KG1 (cell line): ENCODE measurements at places on chromosomes 5 and 9.

DNA sequence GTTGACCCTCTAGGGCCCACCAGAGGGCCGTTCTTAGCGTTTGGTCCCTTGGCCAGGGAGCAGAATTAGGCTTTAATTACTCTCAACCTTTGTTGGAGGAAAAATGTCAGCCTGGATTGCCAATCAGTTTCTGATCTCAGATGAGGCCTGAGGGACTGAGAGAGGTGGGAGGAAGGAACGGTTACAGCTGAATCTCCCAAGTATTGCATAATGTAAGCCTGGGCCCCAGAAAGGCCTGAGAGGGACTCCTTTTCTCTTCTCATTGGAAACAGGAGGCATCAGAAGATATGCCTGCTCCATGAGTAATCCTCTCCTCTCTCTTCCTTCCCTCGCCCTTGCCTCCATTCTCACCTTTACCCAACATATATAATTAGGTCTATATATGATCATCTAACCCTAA, 105.7 kb downstream of the INSYN2B start:
- no peak for DNase-seq

- no peak for DNase-seq
Measured at GRCh38 chr5:172860520-172861443, 26.7 kb downstream of the ERGIC1 start.

DNA sequence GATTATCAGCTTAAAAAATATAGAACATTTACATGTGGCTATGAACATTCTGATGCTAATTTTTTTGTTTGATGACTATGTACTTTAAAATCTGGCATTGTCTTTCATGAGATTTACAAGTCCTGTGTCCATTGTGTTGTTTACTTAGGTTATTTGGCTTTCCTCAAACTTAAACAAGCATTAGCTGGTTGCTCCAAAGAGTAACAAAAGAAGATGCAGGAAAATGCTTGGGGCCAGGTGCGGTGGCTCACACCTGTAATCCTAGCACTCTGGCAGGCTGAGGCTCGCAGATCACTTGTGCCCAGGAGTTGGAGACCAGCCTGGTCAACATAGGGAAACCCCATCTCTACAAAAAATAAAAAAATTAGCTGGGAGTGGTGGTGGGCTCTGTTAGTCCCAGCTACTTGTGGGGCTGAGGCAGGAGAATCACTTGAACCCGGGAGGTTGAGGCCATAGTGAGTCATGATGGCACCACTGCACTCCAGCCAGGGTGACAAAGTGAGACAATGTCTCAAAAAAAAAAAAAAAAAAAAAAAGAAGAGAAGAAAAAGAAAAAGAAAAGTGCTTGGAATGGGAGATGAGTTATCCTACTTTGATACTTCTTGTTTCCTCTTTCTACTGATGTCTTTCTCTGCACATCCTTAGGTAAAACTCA, 39.7 kb downstream of the PAM start:
- DNase-seq: no peak

- DNase-seq: no peak
Measured at GRCh38 chr5:150553402-150553801, 45.5 kb downstream of the NDST1 start.

DNA sequence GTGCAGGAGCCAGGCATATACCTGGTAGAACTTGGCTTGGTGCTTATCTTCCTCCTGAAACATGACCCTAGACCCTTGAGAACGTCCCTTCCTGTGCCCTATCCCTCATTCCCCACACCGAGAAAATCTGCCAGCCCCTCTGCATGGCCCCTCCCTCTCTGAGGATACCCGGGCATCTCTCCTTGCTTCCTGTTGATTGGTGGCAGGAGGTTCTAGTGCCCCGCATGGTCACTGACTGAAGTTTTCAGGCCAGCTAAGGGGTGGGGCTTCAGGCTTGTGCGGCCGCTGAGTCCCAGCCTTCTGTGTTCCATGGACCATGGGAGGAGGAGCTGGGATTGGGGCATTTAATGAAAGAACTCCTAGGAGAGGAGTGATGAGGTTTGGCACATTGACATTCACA, 22.8 kb downstream of the IGIP start:
- DNase-seq: no peak

DNA sequence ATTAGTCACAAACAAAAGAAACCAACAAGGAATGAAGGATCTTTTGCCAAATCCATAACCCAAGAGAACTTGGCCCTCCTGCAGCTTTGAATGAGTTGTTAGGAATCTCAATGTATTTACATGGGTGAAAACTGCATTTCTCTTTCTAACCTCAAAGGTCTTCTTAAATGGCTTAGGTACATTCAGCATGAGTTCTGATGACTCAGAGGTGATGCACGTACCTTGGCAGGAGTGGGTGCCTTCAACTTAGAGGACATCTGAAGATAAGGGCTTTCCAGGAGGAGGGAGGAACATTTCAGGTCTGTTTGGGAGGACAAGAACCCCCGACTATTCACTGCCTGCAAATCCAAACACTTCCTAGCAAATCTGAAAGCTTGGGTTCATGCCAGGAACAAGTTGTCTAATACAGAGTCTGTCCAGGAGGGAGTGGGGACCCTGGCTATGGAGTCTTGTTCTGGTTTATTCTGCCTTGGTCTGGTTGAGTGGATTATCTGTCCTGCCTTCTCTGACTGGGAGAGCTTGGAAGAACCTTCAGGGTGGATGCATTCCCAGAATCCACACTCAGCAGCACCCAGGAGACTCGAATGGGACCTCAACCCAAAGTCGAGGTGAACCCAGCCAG, 65.7 kb downstream of the IRX2 start:
- DNase-seq: no peak

DNA sequence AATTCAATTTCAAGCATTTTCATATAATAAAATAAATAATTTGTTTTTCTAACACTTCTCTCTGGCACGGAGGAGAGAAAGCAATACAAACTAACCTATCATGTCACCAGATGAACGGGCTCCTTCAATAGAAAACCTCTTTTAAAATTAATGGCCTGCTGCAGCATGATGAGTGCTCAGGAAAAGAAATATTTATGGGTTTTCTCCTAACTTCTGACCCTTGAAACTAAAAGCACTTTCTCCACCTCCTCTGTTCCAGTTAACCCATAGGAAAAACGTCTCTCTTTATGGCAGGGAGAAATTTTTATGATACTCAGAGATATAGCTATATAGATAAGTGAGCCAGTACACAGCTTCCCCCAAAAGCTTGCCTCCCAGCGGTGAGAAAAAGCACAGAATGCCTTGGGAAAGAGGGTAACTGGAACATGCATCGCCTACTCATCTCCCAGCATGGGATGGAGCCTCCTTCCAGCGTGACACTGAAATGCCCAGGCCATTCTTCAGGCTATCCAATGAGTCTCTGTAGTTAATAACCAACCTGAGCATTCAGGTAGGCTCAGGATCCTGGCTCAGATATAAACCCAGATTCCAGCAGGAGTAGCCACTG, 963.0 kb upstream of the DMAC1 start:
- DNase-seq: no peak
